B cell (primary cell): ENCODE measurements at places on chromosomes 12 and 14.
A peak's percentile ranks its signal among the peaks of the same experiment; 100 is the strongest.

DNA sequence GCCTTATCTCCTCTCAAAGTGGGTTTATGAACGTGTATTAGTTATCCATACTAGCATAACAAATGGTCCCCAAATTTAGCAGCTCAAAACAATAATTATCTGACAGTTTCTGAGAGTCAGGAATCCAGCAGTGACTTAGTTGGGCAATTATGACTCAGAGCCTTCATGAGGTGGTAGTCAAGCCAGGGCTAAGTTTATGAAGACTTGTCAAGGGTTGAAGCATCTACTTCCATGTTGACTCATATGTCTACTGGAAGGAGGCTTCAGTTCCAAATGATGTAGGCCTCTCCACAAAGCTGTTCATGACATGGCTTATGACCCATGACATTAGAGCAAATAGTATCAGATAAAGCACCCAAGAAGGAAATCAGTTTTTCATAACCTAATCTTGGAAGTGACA lies 73.2 kb downstream of the IPO8 start:
- DNase-seq: no peak

DNA sequence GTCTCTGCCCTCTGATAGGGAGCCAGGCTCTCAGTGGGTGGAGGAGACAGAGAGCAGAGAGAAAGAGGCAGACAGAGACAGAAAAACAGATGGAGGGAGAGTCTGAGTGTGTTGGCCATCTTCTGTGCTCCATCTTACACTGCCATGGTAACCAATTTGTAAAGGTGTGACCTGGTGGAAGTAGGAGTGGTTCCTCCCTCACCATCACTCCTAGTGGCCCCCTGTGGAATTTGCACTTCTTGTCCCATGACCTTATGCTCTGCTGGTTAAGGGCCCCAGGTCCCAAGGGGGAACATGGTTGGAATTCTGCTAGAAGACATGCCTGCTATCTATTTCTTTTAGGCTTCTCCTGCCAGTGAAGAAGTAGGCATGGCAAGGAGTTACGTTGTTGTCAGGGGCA lies 376.7 kb upstream of the CCDC196 start:
- no peak for DNase-seq

GRCh38 chr12:80189241-80189640 lies 89.9 kb downstream of the OTOGL start:
- DNase-seq: no peak

DNA sequence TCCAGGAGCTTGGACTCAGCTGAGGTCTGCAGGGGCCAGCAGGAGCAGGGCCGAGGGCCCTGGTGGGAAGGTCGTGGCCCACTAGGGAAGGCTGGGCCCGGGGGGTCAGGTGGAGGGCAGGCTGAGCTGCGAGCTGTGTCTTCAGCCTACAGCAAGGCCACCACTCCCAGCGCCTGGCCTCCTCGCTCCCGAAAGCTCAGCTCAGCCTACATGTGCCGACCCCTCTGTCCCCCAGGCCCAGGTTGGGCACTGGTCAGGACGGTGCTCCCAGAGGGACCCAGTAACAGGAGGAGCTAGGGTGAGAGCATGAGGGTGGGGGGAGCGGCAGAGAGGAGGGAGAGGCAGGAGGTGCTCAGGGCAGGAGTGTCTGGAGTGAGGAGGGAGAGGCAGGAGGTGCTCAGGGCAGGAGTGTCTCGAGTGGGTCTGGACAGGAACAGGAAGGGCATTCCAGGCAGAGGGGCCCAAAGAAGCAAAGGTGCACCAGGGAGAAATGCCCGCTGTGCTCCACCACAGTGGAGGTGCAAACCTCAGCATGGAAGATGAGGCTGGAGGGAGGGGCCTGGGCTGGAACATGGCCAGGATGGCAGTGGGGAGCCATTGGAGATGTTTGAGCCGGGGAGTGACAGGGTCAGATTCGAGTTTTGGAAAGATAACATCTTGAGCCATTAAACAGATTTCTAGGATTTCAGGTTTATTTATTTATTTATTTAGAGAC lies 29.1 kb upstream of the GPR132 start:
- DNase-seq: peak; percentile 23

- no peak for DNase-seq
Measured at GRCh38 chr12:107545737-107546353, 139.8 kb upstream of the PWP1 start.

DNA sequence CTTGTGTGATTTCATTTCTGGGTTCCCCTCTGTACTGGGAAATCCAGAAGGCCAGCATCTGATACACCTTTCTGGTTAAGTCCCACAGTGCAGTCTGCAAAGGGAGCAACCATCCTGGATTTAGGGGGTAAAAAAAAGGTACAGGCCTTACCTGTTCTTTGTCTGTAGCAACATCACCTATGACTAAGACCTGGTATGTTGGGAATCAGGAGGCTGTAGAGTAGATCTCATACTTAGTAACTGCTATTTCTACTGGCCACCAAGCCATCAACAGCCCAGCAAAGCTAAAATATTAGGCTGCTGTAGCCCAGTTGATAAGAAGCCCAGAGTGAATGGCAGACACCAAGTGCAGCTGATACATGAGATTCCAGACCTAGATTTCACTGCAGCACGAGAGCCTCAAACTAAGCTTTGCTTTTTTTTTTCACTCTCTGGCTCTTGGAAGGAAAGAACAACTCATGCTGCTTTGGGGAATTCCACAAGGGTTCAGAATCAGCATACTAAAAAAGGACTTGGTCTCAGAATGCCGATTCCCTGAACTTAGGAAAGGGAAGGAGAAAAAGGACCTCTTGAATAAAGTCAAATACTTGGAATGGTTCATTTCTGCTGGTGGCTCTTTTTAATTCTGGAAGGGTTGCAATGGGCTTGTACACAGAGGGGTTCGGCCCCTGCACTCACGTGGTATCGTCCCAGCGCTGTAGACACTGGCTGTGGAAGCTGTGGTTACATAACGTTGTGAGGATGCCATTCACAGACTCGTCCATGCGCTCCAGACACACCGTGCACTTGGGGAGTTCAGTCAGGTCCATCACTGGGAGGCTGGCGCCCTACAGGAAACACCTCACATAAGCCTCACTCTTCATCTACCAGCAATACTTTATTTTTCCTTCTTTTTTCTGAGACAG lies 20.5 kb downstream of the BRAP start:
- no peak for DNase-seq

GRCh38 chr12:57777367-57777766 lies 5.0 kb downstream of the EEF1AKMT3 start:
- no peak for DNase-seq

GRCh38 chr12:54723379-54724256 lies 75.5 kb upstream of the DCD start:
- peak; percentile 52 for DNase-seq

GRCh38 chr14:99512571-99513182 lies 31.5 kb downstream of the CCNK start:
- DNase-seq: no peak

- DNase-seq: no peak
Measured at GRCh38 chr12:27615331-27615891, 80.8 kb upstream of the REP15 start.

DNA sequence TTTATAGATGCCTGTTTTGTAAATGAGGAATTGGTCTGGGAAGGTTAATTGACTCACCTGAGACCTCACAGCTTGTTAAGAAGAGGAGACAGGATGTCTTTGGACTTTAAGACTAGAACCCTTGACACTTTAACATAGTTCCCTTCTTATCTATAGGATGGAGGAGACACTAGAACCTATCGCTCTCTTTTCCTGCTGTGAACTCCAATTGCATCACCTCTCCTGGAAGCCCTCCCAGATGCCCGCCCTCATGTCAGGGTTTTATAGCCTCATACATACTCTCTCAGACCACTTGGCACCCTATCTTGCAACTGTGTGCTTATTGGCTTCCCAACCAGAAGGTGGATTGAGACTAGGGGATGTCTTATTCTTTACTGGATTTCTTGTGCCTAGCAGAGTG lies 2.5 kb upstream of the CTDSP2 start:
- no peak for DNase-seq

DNA sequence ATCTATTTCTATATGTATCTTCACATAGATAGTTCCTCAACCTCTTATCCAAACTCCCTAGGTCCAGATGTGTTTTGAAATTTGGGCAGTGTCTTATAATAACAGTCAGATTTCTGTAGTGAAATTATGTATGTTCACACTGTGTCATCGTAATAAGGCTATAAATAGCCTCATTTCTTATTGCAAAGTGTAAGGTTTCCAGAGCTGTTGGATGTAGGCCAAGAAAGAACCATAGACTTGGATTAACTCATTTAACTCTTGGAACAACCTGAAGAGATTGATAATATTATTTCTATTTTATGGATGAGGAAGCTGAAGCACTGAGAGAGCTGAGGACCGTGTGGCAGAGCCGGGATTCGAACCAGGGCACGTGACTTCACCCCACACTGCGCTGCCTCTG lies 49.0 kb upstream of the PIWIL1 start:
- DNase-seq: no peak

GRCh38 chr12:105113094-105113493 lies 5.6 kb downstream of the WASHC4 start:
- DNase-seq: no peak

GRCh38 chr12:131674373-131674772 lies 36.5 kb upstream of the SFSWAP start:
- no peak for DNase-seq

DNA sequence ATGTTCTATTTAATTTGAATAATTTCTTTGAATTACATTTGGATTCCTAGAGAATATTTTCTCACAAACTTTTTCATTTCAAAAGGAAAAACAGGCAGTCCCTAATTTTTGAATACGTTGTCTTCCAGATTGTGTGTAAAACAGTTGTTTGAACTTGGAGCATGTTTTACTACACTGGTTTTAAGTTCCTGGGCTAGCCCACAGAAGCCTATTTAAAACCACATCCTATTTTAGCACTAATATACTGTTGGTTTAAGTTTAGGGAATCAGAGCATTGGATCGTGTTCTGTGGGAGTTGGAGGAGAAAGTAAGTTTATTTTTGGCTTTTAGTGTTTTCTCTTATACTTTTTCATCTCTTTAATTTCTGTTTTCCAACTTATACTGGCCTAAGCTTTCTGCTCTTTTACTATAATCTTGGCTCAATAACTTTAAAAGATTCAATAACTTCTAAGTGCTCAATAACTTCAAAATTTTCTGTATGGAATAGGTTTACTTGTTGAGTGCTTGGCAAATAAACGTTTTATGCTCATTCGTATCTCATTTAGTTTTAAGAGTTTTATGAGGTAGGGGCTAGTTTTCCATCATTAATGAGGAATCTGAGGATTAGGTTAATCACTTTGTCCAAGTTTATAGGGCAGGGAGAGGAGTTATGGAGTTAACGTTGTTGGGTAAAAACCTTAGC lies 14.9 kb downstream of the LEMD3 start:
- DNase-seq: no peak

DNA sequence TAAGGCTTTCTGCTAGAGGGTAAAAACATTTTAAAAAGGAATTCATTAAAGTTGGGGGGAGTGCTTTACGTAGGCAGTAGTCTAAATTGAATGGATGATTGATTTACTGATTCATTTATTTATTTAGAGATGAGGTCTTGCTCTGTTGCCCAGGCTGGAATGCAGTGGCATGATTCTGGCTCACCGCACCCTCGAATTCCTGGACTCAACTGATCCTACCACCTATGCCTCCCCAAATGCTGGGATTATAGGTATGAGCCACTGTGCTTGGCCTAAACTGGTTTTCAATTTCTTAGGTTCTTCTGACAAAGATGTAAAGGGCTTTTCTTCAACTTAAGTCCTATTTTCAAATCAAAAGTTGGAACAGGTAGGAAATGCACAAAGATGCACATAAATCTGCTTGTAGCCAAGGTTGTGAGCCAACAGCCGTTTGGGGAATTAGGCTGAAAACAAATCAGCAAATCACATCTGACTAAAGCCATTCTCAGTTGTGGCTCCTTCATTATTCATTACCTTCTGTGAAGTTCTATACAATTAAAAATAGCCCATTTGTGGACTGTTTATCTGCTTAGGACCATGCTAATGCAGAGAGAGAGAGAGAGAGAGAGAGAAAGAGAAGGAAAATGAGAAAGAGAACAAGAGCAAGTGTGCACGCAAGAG lies 218.0 kb downstream of the PPM1H start:
- DNase-seq: no peak

DNA sequence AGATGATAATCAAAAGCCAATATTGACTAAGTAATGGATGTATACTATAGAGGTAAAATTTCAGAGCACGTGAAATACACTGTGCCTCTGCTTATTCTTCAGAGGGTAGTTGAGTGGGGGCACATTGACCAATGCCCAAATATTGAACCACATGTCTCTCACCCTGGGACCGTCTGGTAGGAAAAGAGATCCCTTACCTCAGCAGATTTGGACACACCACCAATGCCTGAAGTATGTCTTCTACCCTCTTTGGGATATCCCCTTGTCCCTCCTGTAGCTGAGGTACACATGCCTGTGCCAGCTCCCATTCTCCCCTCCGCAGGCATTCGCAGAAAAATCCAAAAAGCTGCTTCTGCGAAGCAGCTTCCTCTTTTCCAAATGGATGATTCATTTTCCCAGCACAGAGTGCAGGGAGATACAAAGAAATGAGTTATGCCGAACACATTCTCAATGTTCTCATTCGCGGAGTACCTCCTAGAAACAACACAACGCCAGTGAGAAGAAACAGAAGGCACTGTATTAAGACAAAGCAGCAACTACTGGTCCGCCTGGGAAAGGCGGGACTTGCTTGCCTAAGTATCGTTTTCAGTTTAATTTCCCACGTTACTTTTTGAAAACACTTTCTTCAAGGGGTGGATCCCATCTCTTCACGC lies 691 bp downstream of the ZFYVE26 start:
- DNase-seq: peak; percentile 18

- DNase-seq: no peak
Measured at GRCh38 chr14:20564501-20564997, 3.7 kb upstream of the RNASE9 start.

DNA sequence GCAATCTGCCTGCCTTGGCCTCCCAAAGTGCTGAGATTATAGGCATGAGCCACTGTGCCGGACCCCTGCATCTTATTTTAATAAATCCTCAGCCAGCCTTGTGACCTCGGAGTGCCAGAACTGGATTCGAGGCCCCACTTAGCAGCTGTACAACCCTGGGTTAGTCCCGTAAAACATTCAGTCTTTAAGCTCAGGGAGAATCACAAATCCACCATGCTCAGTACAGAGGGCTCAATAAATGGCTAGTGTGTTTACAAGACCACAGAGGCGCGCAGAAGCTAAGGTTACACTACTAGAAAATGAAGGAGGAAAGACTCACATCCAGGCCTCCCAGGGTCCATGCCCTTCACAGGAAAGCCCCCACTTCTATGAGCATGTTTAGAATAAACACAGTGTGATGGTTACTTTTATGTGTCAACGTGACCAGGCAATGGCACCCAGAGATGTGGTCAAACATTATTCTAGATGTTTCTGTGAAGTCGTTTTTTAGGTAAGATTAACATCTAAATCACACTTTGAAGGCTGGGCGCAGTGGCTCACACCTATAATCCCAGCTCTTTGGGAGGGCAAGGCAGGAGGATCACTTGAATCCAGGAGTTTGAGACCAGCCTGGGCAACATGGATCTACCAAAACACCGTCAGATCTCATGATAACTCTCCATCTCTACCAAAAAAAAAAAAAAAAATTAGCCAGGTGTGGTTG lies 55.3 kb downstream of the CLMN start:
- DNase-seq: no peak

GRCh38 chr14:94483071-94483451 lies 7.1 kb upstream of the SERPINA9 start:
- peak; percentile 54 for DNase-seq

- no peak for DNase-seq
Measured at GRCh38 chr12:57603815-57604453, 690 bp upstream of the DTX3 start.

- DNase-seq: peak; percentile 27
Measured at GRCh38 chr14:103593577-103593976, 30.8 kb downstream of the COA8 start.
